ENCODE measurements at places on chromosomes 6 and 20.

DNA sequence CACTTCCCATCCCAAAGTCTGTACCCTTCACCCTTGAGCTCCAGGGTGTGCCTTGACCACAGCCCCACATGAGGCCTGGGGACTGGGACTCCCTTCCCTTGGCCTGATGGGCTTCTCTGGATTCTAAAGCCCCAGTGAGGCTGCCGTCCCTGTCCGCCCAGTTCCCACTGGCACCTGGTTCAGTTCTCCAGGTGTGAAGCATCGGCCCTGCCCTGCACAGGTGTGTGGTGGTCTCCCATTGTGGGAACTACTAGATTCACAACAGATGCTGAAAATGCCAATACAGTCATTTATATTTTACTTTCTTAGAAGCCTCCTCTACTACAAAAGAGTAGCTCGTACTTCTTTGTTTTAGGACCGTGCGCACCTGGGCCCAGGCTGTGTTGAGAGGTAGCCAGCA lies 72.8 kb downstream of the TTLL2 start:
- DNase-seq = no peak

- DNase-seq = no peak
Measured at GRCh38 chr6:158832026-158832425, 12.9 kb upstream of the EZR start.

- peak; percentile 5 for DNase-seq
Measured at GRCh38 chr6:109187399-109188114, 92.2 kb downstream of the CEP57L1 start.

DNA sequence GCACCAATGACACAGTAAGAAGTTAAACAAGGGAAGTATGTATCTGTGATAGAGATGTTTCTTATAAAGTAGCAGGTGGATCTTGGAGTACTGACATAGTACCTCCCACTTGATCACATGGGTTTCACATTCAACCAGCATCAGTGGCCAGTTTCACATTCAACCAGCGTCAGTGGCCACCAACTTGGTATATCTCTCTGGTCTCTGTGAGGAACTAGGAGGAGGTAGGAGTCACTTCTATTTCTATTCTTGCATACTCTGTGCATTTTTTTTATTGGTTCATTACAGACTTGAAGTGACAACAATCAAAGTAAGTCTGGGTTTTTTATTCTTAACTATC lies 200.3 kb upstream of the SIM1 start:
- DNase-seq = no peak

- DNase-seq = no peak
Measured at GRCh38 chr6:155544677-155545076, 89.0 kb upstream of the NOX3 start.

- no peak for DNase-seq
Measured at GRCh38 chr6:54516321-54516720, 208.1 kb downstream of the TINAG start.
